Amygdala (tissue), 56 donors: ENCODE measurements at places on chromosomes 12 and 14.

DNA sequence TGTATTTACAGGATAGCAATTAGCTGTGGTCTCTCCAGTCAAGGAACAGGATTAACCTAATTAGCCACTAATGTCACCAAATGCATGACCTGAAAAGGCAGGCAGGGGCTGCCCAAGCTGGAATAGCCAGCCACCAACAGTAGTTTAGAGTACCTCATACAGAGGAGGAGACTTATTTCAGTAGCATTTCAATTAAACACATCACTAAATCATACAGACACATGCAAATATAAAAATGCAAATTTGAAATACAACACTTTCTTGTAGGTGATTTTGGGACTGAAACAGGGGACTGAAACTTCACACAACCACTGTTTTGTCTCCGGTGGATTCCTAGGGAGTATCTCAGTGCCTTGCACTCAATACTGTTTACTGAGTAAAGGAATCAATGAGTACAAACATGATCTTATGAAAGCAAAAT lies 636 bp upstream of the IFNG-AS1 start:
- no peak for DNase-seq

GRCh38 chr14:73612339-73613045 lies at the start of gene ACOT6:
Gene ACOT6, plus strand, starts transcription at chr14:73612517. Its CDS starts 55 bp downstream, at chr14:73612572.
- DNase-seq, result peak; percentile 43

DNA sequence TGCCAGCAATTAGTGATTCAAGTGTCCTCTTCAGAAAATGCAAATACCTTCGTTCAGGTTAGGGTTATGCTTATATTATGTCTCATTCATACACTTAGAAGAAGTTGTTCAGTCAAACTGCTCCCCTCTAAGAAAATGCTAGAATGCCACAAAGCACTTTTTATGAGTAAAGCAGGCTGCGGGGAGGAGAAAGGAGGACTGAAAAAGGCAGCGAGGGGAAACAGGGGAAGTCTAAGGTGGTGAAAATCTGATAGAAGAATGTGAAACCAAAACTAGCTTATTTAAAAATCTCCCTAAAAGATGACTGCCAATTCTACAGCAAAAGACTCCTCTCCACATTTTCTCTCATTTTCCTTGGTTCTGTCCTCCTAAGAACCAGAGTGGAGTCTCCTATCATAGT lies 70.1 kb downstream of the PRKD1 start:
- DNase-seq, result no peak

DNA sequence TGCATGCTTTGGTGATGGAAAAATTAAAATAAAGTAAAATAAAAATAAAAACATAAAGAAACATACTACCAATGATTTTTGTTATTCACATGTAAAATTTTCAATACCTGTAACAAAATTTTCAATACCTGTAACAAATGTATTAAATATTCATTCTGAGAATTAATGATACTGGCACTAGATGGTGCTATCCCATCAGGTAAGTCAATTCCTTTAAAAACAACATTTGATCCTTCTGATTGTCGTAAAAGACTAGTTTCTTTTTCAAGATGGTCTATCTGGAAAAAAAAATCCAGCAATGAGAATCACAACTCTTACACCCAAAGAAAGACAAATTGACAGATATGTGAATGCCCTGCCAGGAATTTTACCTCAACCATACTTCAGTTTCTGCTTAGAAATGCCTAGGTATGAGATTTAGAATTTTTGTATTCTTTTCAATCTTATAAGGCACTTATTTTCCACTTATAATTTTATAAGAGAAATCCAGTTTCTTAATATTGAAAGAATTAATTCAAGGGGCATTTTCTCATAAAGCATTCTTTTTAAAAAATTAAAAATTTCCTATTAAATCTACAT lies 30.7 kb downstream of the CEP290 start:
- no peak for DNase-seq

- DNase-seq, result no peak
Observed at GRCh38 chr14:70289138-70289537, 70.3 kb downstream of the COX16 start.

DNA sequence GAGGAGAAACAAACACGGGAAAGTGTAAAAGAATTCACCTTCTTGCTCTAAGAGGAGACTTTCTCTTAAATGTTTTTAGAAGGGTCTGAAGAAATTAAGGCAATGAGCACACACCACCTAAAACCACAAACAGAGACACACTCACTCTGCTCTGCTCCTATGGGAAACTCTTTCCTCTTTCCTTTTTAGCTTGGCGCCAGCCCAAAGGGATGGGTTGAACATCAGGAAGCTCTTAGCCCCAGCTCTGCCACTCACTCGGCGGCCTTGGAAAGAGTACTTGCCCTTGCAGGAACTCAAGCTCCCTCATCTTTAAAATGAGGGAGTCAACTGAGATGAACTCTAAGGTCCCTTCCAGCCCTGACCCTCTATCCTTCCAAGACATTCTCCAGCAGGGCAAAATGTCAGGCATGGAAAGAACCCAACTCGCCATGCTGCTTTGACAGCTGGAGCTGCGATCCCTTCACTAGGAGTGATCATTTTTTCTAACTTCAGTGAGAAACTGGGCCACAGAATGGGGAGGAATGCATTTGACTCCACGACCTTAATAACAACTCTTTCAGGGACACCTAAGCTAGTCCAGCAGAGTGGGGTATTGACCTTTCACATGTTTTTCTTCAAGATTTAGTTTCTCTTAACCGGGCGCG lies 980 bp upstream of the RNASE8 start:
- DNase-seq, result no peak

GRCh38 chr12:29731591-29731990 lies 52.2 kb downstream of the TMTC1 start:
- no peak for DNase-seq
